Fibroblast of the conjunctiva (primary cell): ENCODE measurements at places on chromosomes 1 and 21.

DNA sequence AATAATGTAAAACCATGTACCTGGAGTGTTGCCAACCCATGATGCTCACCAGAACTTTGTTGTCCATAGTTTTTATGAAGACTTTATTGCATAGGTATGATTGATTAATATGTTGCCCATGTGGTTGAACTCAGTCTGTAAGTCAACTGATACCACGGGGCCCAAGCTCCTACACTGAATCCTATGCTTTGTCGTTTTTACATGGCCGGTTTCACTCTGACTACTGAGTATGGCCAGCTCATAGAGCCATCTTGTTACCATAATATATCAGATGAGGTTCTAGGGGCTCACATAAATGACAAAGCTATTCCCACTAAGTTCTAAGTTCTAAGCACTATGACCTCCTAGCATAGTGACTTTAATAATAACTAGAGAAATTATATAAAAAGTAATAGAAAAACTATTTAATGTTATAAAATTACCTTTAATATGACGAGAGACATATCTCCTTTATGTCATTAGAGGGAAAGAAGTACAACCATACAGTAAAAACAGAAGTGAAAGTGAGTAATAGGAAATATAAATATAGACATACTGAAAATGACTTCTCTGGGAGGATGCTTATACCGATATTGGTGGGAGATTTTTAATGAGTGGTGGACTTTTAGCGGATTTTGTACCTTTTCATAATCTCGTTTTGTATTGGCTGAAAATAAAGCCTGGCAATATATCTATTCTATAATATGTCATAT is 983.4 kb upstream of the PRMT6 start:
- DNase-seq: no peak

GRCh38 chr1:228070173-228070572 is 12.3 kb upstream of the ARF1 start:
- DNase-seq: no peak

DNA sequence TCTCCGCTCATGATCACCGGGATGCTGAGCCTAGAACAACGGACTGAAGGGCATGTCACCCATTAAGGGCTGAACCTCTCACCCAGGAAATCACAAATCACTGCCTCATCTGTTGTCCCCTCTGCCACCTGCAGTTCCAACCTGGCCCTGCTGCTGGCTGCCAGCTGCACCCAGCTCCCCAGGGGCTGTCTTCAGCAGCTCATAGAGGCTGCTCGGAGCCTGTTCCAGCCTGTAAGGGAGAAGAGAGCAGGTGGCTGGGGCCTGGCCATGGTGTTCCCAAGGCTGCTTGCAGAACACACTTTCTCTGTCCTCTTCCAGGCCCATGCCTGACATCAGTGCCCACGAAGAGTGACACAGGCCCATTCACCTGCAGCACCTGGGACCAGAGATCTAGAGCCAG is 44.5 kb upstream of the DISP3 start:
- DNase-seq: no peak

GRCh38 chr1:104248385-104248784 is 498.7 kb downstream of the AMY1C start:
- DNase-seq: no peak

DNA sequence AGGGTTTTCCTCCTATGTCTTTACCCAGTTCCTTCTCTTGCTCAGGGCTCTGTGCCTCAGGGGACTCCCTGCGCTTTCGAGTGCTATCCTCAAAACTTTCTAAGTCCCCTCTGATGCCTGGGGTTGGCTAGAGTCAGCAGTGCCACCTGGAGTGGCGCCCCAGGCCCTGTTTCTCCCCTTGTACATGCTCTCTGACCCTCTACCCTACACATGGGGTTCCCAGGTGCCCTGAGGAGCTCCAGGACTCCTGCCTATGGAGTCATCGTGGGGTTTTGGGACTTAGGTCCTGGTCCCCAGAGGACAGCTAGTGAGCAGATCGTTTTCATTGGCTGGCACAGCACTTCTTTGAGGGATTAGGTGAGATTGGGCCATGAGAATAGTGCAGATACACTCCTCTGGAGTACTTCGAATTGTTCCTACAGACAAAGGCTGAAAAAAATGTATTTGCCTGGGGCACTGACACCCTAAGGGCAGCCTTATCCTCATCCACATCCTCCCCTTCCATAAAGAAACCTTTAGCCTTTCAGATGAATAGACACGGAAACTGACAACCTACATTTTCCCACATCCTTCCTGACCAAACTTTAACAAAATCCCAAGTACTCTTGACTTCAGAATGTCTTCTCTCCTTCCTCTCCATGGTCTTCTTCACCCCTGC is 41.5 kb downstream of the LGR6 start:
- no peak for DNase-seq

DNA sequence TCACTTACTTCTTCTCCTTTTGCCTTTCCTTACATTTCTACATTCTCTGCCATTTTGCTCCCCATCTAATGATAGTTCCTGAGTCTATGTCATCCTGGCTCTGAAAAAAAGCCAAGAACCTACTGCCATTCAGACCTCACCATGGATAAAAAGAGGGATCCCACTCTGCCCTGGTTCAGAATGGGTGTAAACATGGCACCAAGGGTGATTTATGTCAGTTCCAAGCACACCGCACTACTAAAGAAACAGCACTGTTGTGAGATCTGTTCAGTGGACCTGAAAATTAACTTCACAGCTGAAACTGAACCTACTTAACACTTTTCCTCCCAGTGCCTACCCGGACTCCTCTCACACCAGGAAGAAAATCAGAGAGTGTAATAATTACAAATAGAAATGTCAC is 72.3 kb upstream of the NTPCR start:
- DNase-seq: no peak

- DNase-seq: no peak
These were observed 12.6 kb upstream of the CHI3L2 start for GRCh38 chr1:111214884-111215283.

DNA sequence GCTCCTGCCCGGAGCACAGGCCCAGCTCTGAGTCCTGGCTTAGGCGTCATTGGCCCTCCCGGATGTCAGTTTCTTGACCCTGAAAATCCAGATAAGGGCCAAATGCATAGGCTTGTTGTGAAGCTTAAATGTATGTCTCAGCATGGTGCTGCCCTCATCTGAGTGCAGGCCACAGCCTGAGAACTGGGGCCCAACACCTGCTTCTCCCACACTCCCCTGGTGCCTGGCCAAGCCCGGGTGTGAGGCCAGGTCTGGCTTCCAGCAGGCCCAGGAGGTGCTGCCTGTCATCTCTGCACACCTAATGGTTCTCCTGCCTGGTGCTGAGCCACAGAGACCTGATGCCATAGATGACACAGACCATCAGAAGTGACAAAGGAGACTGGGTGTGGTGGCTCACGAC is 14.0 kb downstream of the MX2 start:
- no peak for DNase-seq

DNA sequence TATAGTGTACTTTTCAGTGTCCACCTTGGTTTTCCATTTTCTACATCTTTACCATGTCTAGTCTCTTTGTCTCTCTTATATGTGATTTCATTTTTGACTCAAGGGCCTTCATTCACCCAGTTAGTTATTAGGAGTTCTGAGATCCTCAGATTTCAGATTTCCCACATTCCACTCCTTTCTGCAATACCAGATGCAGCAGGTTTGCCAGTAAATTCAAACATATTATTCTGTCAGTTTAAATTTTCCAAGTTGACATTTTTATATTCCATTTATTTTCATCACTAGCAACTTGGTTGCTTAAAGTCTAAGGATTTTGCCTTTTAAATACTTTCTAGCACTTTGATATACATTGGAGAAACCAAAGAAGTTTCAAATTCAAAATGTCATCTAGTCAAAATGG is 42.4 kb downstream of the ABL2 start:
- no peak for DNase-seq

GRCh38 chr1:101587741-101588140 is 350.9 kb downstream of the S1PR1 start:
- no peak for DNase-seq

- no peak for DNase-seq
These were observed 8.6 kb downstream of the RPRD2 start for GRCh38 chr1:150372580-150372979.

- no peak for DNase-seq
These were observed 2.6 kb upstream of the TAGLN2 start for GRCh38 chr1:159927849-159928431.

DNA sequence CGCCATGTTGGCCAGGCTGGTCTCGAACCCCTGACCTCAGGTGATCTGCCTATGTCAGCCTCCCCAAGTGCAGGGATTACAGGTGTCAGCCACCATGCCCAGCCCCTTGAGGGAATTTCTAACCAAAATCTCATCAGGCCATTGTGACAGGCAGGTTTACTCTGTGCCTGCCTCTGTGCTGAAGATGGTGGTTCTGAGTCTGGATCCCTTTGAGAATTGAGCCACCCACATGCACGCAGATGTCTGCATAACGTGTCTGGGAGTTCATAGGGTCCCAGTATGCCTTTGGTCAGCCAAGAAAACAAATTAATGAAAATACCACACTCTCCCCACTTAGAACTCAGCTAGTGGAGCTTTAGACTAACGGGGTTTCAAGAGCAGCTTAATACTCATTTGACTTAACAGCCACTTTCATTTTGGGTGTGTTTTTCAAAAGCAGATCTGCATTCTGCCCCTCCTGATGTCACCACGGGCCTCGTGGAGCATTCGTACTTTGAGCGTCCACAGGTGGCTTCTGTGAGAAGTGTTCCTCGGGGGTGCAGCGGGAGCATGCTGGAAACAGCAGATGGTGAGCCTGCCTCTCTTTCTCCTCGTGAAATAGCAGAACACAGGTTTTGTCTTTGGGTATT is 45.3 kb downstream of the DIP2A start:
- no peak for DNase-seq

DNA sequence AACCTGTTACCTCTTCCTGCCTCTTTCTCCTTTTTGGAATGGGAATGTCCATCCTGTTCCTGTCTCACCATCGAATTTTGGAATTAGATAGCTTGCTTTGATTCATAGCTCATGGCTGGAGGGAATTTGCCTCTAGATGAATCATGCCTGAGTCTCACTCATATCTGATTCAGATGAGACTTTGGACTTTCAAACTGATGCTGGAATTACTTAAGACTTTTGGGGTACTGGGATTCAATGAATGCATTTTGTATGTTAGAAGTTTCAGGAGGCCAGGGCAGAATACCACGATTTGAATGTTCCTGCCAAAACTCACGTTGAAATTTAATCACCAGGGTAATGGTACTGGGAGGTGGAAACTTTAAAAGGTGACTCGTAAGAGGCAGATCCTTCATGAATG is 132.4 kb downstream of the DSCAM start:
- DNase-seq: no peak

GRCh38 chr1:76289692-76290091 is 215.1 kb downstream of the ST6GALNAC3 start:
- DNase-seq: no peak
